A172 (cell line): ENCODE measurements at places on chromosomes 11 and 22. TPM values are rescaled to one million over a fixed set of nuclear protein-coding genes. Genes with fewer than 3 reads are reported as not detected.

The HOATZ gene
- total RNA-seq: not detected in 2 replicates

The HBB gene
- total RNA-seq: not detected in 2 replicates

The CSNK2A3 gene
- total RNA-seq: 3.4 and 3.6 TPM in 2 replicates

The HBE1 gene
- total RNA-seq: 25.6 and 49.9 TPM in 2 replicates

The WT1 gene
- total RNA-seq: 1.9 and 6.4 TPM in 2 replicates

The OPCML gene
- not detected in 2 replicates for total RNA-seq

The ACTN3 gene
- total RNA-seq: 11.2 TPM in 1 of 2 replicates, not detected in the other

The FOXR1 gene
- total RNA-seq: not detected in 2 replicates

The SPON1 gene
- 0.29 TPM in 1 of 2 replicates, not detected in the other for total RNA-seq

The GAL3ST3 gene
- total RNA-seq: not detected in 2 replicates

The OR52B6 gene
- not detected in 2 replicates for total RNA-seq

The CSNK1E gene
- 61.3 and 67.5 TPM in 2 replicates for total RNA-seq

The UBQLN3 gene
- not detected in 2 replicates for total RNA-seq

The MMP27 gene
- total RNA-seq: not detected in 2 replicates

The FOLR2 gene
- total RNA-seq: not detected in 2 replicates

The RIMBP3B gene
- 0.02 and 0.65 TPM in 2 replicates for total RNA-seq

The ZNRF3 gene
- total RNA-seq: 3.0 and 3.8 TPM in 2 replicates

The RASD2 gene
- 0.50 and 0.59 TPM in 2 replicates for total RNA-seq

The PLAAT4 gene
- 11.9 and 22.4 TPM in 2 replicates for total RNA-seq

The CRACR2B gene
- not detected in 2 replicates for total RNA-seq

The LINC01488 gene
- not detected in 2 replicates for total RNA-seq

The MPZL2 gene
- not detected in 2 replicates for total RNA-seq

The MUC5B gene
- not detected in 2 replicates for total RNA-seq

The SLC6A5 gene
- total RNA-seq: not detected in 2 replicates

The RFPL1 gene
- total RNA-seq: not detected in 2 replicates

The PDE2A gene
- total RNA-seq: 6.5 and 8.8 TPM in 2 replicates

The IGF2 gene
- 0.67 and 0.90 TPM in 2 replicates for total RNA-seq

The LRP4 gene
- total RNA-seq: 0.81 and 1.3 TPM in 2 replicates

The C11orf97 gene
- total RNA-seq: not detected in 2 replicates

The RGL4 gene
- total RNA-seq: not detected in 2 replicates

The PRR5L gene
- 2.5 and 5.3 TPM in 2 replicates for total RNA-seq
